ENCODE measurements at places on chromosomes 16 and 17.

DNA sequence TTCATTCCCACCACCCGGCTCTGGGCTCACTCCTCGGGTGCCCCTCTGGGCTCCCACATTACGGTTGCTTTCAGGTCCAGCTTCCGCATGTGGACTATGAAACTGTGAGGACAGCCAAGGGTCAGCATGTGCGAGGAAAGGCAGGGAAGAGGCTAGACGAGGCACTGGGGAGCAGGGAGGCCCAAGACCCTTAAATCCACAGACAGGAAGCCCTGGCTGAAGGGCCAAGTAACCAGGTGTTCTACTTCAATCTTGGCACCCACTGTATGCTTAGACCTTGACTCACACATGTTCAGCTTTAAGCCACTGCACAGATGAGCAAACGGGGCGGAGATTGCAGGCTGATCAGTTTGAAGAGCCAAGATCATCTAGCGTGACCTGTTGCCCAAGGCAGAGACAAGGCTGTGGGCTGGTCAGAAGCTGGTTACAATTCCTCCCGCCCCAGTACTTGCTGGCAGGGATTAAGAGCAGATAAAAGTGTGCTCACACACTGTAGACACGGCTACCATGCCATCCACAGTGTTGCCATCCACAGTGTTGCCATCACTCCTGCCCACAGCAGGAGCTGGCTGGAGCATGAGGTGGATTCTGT is at the start of gene CES4A:
Gene CES4A, plus strand, starts transcription at position 393 of the 592 bp plus-strand sequence. Its CDS starts 184 bp downstream, at position 577.
- DNase-seq, result no peak

GRCh38 chr17:56523042-56523441 is 70.5 kb upstream of the NOG start:
- DNase-seq, result no peak

- DNase-seq, result no peak
These were observed 12.5 kb upstream of the FAM171A2 start for GRCh38 chr17:44376124-44376523.

DNA sequence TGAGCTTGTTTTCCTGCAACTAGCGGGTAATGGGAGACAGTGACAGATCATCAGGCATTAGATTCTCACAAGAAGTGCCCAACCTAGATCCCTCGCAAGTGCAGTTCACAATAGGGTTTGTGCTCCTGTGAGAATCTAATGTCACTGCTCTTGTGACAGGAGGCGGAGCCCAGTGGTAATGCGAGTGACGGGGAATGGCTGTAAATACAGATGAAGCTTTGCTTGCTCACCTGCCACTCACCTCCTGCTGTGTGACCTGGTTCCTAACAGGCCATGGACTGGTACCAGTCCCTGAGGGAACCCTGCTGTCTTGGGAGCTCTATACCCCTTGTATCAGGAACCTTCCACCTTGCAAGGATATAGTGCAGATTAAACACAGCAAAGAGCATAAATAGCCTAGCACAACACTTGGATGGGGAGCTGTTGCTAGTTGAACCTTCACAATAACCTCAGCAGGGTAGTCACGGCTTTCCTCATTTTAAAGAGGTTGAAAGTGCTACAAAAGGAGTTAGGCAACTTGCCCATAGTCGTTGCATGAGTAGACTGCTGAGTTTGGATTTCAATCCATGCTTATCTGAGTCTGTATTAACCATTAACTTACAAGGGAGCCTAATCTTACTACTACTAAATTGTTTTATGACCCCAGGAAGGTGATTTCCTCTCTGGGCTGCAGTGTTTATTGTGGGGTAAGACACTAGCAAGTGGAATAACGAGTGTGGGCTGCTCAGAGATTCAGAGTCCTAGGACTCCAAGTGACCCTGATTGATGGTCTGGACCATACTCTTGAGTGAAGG is 156.6 kb upstream of the ZFHX3 start:
- DNase-seq, result no peak

DNA sequence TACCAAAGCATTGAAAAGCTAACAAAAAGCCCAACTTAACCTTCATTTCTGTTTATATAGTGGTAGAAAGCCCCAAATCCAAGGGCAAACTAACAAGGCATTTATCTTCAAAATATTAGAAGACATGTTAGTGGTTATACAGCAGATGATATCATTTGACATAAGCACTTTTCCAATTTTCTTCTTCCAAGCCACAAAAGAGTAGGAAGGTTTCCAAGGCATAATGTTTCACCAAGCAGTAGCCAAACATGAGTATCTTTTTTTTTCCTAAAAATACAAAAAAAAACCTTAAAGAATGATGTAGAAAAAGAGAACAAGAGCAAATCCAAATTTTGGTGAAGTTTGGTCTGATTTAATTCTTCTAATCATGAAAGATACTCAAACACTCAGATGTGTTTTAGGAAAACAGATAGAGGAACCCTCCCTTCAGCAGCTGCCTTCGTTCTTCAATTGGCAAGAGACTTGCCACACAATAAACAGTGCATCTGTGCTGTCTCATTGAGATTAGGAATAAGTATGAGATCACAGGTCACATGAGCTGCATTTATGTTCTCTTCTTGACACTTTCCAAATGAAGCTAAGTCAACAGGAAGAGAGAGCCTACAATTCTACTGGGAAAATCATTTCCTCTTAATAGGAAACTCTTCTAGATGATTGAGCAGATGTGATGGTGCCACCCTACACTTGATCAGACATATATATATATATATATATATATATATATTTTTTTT is 106.7 kb downstream of the TTC19 start:
- DNase-seq, result no peak

DNA sequence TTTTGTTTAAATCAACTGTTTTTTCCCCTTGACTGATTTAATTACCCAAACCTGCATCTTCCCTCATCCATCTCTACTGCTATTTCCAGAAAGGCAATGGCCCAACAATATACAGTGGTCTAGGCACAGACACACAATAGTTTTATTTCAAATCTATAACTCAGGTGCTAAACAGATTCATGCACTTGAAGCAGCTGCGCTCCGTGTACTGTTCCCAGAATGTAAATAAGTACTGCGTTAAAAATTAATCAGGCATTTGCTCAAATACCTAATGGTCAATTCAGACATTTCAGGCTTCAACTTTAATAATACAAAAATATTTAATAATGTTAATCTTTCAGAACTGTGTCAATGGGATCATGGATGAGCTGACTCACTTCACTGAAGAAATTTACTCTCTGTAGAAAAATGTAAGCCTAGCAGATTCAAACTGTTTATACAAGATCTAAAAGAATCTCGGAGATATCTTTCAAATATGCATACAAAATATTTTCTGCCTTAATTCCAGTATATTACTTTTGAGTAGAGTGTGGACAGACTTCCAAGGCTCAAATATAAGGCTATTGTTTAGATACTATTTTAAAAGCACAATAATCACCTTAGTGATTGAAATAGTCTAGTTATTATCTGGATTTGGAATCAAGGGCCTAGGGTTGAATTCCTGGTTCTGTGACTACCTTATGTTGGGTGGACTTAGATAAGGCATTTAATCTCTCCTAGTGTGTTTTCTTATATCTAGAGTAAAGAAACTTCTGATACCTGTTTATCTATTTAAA is 97.4 kb upstream of the PSMD7 start:
- DNase-seq, result no peak

DNA sequence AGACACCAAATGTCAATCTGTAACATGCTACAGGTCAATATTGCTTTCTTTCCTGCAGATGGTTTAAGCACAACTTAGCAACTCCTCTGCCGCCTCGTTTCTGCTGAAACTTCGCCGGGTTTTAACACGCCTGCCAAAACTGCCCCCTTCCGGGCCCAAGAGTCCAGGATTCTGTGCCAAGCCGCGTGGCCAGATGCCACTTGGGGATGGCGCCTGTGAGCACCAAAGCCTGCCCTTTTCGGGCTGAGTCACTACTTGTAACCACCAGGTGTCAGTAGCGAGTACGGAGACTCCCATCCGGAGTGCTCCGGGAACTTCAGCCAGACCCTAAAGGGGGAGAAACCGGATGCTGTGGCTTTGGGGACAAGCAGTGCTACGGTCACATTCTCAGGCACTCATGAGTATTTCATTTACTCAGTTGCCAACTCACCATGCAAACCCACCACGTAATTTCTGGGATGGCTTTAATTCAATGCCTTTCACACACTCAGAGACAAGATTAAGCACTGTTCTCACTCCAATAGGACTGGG is 7.8 kb downstream of the PMP22 start:
- DNase-seq, result peak; percentile 69

- no peak for DNase-seq
These were observed 514 bp downstream of the THRA start for GRCh38 chr17:40063187-40063771.

GRCh38 chr16:74716355-74716754 is 15.7 kb upstream of the MLKL start:
- no peak for DNase-seq

- peak; percentile 94 for DNase-seq
These were observed 5.1 kb downstream of the MVP start for GRCh38 chr16:29825145-29826044.

DNA sequence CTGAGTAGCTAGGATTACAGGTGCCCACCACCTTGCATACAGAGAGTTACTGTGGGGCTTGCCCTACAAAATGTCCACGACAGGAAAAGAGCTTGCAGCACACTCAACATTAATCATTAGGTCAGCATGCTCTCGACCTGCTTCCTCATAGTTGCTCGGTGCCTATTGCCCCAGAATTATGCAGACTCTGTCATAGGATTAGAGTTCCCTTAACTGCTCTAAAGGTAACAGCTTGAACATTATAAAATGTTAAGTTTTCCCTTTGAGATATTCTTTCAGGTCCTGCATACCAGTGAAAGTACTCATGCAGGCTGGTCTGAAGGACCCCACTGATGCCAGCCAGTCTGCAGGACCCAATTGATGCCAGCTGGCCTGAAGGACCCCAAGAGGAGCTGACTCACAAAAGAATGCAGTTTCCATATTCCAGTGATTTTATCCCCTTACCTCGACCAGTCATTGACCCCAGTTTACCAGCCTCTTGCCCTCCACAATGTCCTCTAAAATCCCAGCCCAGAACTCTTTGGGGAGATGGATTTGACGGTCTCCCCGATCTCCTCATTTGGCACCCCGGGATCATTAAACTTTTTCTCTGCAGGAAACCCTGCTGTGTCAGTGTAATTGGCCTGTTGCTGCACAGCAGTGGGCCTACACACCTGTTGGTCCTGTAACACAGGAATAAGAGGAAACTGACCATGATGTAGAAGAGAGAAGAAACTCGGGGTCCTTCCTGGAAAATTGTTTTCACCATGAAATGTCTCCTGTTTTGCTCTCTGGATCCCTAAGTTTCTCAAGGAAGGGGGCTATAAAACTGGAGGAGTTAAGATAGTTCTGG is 10.6 kb downstream of the ICAM2 start:
- DNase-seq, result no peak

DNA sequence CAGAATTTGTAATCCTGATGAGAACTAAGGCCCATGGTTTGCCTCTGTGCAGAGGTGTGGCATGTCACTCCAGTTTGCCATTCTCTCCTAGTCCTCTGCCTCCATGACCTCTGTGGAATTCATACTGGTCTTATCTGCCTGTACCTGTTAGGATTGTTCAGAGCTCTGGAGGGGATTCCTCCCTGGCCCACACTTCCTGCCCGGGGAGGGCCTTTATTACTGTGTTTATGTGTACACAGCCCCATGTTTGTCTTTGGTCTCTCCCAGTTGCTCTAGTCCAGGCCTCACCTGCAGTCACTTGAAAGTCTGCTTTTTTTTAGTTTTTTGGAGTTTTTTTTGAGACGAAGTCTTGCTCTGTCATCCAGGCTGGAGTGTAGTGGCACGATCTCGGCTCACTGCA is 36.4 kb downstream of the RHBDL3 start:
- DNase-seq, result no peak

GRCh38 chr16:12458591-12459358 is 344.9 kb downstream of the CPPED1 start:
- DNase-seq, result no peak

- DNase-seq, result no peak
These were observed 5.1 kb upstream of the HOXB2 start for GRCh38 chr17:48549914-48550501.

GRCh38 chr16:62596125-62596524 is 559.9 kb upstream of the CDH8 start:
- DNase-seq, result no peak

GRCh38 chr17:63191610-63192009 is 225.6 kb downstream of the TANC2 start:
- DNase-seq, result no peak

GRCh38 chr17:61875285-61875684 is 12.0 kb upstream of the BRIP1 start:
- DNase-seq, result no peak

- DNase-seq, result no peak
These were observed 34.9 kb upstream of the ZC3H18 start for GRCh38 chr16:88535191-88535856.

- DNase-seq, result peak; percentile 23
These were observed 159.5 kb downstream of the CCDC182 start for GRCh38 chr17:57585341-57586195.
